ENCODE measurements at places on chromosomes 7 and 10. TPM values are rescaled to one million over a fixed set of nuclear protein-coding genes. Genes with fewer than 3 reads are reported as not detected.

PNLIPRP1 gene
- not detected for total RNA-seq

GRID1 gene
- total RNA-seq = 0.24 TPM

HNRNPF gene
- total RNA-seq = 326 TPM

CPEB3 gene
- 0.37 TPM for total RNA-seq

SPDYE1 gene
- not detected for total RNA-seq

TMEM273 gene
- not detected for total RNA-seq

LEP gene
- not detected for total RNA-seq

TUBAL3 gene
- total RNA-seq = 0.57 TPM

HYAL4 gene
- not detected for total RNA-seq

C10orf143 gene
- total RNA-seq = 0.83 TPM

SORCS1 gene
- not detected for total RNA-seq

TCAF1 gene
- 14.1 TPM for total RNA-seq

LIPN gene
- total RNA-seq = not detected

PDAP1 gene
- total RNA-seq = 202 TPM

LBX1 gene
- not detected for total RNA-seq

GNGT1 gene
- total RNA-seq = not detected

ATP6V0A4 gene
- 0.15 TPM for total RNA-seq

MYOZ1 gene
- total RNA-seq = not detected

All from A549 treated with CORT108297 at 1 μM for 4 hours (cell line).